ENCODE measurements at places on chromosomes 3 and 15.

DNA sequence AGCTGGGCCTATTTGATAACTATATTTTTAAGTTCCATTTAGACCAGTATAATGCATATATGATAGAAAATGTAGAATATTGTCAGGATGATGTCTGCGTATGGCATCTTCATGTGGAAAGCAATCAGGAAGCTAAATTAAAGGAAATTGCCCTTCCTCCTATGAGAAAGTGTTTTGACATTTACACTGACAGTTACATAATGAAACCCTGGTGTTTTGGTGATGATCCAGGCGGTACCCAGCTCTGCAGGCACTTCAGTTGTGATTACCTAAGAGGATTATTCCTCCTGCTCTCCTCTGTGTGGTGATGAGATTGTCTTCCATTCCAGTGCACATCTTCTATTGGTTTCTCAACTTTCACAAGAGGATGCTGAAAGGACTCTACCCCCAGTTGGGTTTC is 126.5 kb upstream of the MITF start:
- DNase-seq = no peak

GRCh38 chr3:172653004-172653572 is 57.8 kb downstream of the NCEH1 start:
- DNase-seq = no peak

DNA sequence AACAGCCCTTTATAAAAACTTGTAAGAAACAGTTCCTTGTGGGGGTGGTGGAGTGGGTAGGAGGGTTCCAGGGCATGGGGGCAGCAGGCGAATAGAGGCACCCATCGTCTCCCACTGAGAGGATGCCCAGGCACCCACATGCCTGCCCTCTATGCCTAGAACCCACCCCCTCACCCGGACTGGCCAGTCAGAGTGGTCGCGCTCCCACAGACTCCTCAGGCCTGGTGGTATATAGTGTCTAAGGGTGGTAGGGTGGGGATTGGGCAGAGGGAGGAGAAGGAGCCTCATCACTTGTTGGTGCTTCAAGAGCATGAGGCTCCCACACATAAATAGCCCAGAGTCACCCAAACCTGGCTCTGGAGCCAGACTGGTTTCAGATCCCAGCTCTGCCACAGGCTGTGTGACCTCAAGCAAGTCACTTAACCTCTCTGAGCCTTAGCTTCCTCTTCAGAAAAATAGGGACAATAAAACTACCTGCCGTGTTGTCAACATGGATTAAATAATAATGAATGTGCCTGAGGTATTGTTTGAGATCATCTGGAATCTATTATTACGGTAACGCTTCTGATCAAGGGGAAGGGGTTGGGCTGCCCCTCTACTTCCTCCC is 262.1 kb downstream of the UACA start:
- DNase-seq = no peak

GRCh38 chr3:38126121-38126892 is 10.6 kb downstream of the ACAA1 start:
- DNase-seq = no peak

GRCh38 chr3:142225885-142226215 is 465 bp upstream of the GK5 start:
- DNase-seq = no peak

DNA sequence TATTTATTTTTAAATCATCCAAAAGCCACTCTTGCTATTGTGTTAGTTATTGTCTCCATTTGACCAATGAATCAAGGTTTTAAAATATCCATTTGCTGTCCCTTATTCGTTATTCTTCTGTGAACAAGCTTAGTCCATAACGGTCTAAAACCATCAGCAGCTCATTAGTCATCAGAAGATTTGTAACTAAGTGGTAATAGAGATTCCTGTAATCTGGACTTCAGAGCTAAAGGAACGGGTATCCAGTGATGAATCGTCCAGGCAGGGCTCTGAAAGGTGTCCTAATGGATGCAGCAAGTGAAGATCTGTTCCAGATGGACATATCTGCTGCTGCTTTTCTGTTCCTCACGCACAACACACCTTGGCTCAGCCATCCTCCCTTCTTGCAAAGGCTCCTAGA is 362.7 kb upstream of the CFAP20DC start:
- no peak for DNase-seq

GRCh38 chr3:47370887-47371697 is 9.7 kb upstream of the PTPN23 start:
- peak; percentile 26 for DNase-seq

- DNase-seq = no peak
These were observed 49.1 kb downstream of the PXYLP1 start for GRCh38 chr3:141280690-141281089.

GRCh38 chr3:60755094-60755493 is 496.2 kb downstream of the FHIT start:
- DNase-seq = no peak

GRCh38 chr3:4404881-4405280 is 62.2 kb downstream of the SUMF1 start:
- DNase-seq = no peak

GRCh38 chr15:70793694-70794093 is 30.3 kb upstream of the UACA start:
- DNase-seq = no peak

- no peak for DNase-seq
These were observed 156.3 kb downstream of the KBTBD8 start for GRCh38 chr3:67154429-67154828.

DNA sequence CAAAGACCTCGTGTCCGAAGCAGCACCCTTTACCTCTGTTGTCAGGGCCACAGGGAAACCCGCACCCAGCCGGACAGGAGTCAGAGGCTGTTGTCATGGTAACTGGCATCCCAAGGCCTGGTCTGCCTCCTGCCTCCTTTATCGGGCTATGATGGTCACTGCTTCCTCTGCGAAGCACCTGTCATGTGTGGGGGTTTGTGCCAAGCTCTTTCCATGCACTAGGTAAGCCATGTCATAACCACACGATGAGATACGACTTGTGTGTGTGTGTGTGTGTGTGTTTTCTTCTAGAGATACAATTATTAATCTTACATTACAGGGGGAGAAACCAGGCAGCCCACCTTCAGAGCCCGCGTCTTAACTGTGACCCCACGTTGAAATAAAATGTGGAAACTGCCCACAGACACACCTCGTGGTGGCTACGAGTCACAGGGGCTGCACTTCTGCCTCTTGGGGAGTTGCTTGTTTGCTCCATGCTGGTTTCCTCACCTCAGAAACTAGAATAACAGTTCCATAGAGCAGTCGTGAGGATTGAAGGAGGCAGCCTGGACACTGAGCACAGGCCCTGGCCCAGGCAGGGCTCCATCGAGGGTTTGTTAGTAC is 18.0 kb downstream of the ZDHHC19 start:
- no peak for DNase-seq

GRCh38 chr3:113507501-113508067 is 7.4 kb downstream of the SPICE1 start:
- DNase-seq = no peak
